ENCODE measurements at places on chromosomes 4 and X. TPM values are rescaled to one million over a fixed set of nuclear protein-coding genes. Genes with fewer than 3 reads are reported as not detected.

DNA sequence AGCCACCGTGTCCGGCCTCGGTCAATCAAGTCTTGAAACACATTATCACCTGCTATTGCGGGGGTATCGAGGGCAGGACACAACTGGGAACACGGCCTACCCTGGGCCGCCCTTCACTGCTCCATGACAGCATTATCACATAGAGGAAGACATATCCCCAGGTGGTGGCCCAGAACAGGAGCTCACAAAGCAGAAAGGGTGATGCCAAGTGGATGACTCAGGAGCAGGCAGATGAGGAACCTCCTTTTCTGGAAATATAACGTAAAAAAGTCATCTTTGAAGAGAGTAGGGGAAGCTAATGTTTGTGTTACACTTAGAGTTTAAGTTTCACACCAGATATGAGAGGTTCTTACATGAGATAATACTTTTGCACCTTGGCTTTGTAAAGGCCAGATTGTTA lies 5.3 kb upstream of the SUPT20HL1 start:
- DNase-seq: no peak

DNA sequence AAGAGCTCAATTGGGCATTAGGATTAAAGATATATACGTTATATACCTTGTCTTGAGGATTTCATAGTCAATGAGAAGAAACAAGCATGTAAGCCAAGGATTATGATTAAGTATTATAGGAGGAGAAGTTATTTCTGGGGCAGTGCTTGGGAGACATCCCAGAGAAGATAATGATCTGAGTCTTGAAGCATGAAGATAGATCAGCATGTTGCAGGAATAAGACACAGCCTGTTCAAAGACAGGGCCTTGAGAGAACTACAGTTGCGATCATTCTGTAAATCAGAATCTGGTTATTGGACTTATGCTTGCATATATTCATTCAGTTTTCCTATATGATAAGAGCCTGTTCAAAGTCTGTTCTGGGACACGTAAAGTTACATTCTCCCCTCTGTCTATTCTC lies 862.2 kb upstream of the FTHL17 start:
- no peak for DNase-seq

- peak; percentile 41 for DNase-seq
These were observed at the start of gene STOX2 for GRCh38 chr4:183905081-183905592. Gene STOX2, plus strand, starts transcription at chr4:183905307. Its CDS starts 1,484 bp downstream, at chr4:183906791.

DNA sequence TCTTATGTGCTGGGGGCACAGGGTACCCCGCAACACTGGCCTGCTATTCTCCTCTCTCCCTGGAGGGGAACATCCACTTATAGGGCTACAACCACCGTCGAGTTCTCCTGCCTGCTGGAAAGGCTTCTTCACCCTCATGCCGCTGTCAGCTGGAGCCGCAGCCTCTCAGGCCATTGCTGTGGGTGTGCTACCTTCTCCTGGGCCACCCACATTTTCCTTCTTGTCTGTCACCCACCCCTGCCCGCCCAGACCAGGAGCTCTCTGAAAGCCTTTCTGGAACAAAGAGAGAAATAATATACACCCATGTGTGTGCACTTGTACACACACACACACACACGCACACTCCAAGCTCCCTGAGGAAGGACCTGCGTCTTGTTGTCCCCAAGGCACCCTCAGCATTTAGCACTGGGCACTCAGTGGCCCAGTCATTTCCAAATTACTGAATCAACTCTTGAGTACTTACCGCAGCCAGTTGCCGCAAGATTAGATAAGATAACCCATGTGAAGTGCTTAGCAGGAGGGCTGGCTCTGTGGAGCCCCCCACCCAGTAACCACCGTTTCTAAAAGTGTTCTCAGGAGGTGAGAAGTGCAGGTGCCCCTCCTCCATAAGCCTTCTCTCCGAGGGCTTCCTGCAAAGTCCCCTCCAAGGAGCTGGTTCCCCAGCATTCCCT lies 50.2 kb downstream of the CPZ start:
- no peak for DNase-seq

GRCh38 chr4:164138521-164138920 lies 615.4 kb upstream of the SMIM31 start:
- no peak for DNase-seq

GRCh38 chrX:636981-637659 lies 6.5 kb downstream of the SHOX start:
- no peak for DNase-seq

GRCh38 chr4:149676076-149676475 lies 139.6 kb downstream of the IQCM start:
- DNase-seq: no peak

DNA sequence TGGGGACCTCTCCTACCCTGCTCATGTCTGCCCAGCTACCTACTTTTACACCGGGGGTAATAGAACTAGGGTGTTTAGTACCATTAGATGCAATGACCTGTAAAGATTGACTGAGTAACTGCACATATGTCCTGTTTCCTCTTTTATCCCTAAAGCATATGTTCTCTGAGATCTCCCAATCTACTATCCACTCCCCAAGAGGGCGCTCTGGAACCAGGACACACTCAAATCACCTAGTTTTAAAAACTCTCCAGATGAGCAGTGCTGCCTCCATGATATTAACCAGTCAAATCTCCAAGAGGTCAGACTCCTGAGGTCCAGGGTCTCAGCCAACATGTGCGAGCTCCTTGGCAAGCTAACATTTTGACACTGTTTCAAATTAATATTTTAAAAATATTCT lies 87.0 kb upstream of the TSPAN5 start:
- DNase-seq: no peak

- no peak for DNase-seq
These were observed 16.6 kb downstream of the AMER1 start for GRCh38 chrX:64188901-64189300.

DNA sequence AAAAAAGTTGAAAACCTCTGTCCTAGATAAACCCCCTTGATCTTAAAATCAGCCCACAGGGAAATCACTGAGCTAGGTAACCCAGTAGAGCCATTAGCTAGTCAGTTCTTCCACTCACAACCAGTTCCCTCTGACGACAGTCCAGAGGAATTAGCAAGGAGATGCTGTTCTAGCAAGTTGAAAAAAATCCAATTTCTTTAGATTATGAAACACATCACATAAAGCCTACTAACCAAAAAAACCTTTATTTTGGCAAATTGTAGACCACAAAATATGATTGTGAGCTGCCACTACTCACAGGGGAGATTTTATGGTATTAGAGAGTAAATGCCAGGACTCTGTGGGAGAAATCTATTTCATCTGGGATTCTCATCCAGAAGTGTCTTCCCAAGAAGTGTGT lies 22.6 kb downstream of the ADAMTS3 start:
- DNase-seq: no peak

GRCh38 chrX:103913356-103914020 lies 48.9 kb upstream of the TMSB15B start:
- DNase-seq: no peak

DNA sequence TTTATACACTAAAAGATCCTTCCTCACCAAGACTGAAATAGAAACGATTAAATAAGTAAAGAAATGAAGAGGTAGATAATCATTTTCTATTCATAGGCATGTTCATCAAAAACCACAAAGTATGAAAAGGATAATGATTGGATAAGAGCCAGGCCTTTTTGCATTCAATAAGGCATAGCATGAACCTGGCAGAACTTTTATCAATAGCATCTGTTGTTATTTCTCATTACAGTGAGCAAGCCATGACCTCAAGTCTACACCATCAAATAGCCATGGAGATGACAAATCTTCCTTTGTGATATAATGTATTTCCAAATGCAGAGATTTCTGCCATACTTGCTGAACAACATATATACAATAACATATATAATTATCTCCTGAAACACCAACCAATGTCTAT lies 206.0 kb upstream of the SLC7A11 start:
- DNase-seq: no peak

DNA sequence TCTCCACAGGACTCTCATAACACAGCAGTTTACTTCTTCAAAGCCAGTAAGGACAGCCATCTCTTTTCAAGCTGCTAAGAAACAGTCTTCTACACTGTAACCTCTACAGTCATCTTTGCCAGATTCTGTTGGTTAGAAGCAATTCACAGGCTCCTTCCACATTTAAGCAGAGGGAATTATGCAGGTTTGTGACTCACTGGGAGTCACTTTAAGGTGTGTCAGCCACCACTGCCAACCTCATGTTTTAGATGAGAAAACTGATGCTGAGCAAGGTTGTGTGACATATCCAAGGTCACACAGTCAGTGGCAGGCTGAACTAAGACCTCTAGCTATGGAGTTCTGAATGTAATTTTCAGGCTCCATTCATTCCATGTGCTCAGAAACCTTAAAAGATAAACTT lies 143.5 kb downstream of the QDPR start:
- DNase-seq: no peak

DNA sequence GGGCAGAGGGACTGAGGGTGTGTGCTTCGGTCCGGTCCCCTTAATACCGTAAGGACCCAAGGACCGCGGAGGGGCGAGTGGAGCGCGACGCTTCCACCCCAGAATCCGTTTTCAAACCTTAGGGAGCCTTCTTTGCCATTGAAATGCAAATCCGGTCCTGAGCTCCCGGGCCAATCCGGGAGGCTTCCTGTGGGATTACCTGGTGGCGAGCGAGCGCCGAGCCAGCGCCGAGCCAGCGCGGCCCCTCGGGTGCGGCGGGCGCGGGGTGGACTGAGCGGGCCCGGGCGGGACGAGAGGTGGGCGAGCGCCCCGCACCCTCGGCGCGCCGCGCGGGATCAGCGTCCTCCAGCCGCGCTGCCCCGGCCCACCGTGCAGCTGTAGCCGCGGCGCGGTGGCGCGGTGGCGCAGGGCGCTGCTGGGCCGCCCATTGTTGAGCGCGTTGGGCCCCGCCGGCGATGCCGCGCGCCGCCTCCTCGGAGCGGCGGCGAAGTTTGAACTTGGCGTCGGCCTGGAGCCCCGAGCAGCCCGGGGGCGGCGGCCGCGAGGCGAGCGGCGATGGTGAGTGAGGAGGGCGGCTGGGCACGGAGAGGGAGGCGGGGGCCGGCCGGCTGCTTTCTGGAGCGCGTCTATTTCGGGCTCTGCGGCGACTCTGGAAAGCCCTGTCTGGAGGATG lies 208.7 kb downstream of the SOWAHB start:
- peak; percentile 49 for DNase-seq

DNA sequence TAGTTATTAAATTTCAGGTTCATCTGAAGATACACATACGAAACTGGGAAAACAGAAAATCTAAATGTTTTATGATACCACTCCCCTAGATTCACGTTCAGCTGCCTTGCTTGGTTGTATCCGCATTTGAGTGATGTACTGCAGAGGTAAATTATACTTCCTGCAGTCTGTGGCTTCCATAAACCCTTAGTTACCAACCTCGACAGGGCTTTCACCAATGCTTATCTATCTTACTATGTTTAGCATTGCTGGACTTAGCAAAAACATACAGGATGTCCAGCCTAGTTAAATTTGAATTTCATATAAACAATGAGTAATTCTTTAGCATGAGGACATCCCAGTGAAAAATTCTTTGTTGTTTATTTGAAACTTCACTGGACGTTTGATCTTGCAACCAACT lies 108.8 kb downstream of the TMA16 start:
- no peak for DNase-seq

- DNase-seq: no peak
These were observed 541.2 kb upstream of the MAGEB18 start for GRCh38 chrX:25596921-25597320.

DNA sequence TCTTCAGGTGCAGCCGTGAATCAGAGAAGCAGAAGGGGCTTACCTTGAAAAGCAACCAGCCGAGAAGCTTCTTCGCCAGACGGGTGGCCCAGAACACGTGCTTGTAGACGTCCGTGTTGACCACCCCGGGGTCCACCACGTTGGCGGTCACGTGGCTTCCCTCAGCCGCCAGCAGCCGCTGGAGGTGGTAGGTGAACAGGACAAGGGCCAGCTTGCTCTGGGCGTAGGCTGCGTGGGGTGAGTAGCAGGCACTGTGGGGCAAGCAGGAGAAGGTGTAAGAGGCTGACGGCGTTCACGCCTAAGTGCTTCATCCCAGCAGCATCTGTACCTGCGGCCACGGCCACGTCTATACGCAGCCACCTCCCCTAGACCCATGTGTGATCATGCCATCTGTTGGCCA lies 257.8 kb downstream of the DHRSX start:
- DNase-seq: no peak

- no peak for DNase-seq
These were observed 120.1 kb downstream of the MANBA start for GRCh38 chr4:102640669-102641068.

DNA sequence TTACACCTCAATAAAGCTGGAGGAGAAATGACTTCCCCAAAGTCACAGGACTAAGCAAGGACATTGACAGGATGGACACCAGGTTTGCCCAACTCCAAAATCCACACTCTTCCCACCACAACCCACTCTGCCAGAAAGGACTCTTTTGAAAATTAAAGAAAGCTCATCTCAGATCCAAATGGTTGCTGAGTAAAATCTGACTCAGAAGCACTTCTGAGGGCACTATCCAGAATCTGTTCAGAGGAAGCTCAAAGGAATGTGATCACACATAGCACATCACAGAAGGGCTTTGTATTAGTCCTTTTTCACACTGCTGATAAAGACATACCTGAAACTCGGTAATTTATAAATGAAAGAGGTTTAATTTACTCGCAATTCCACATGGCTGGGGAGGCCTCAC lies 155.5 kb downstream of the RAB28 start:
- no peak for DNase-seq

- no peak for DNase-seq
These were observed 58.6 kb upstream of the USP9X start for GRCh38 chrX:41026702-41027078.

GRCh38 chr4:15681067-15681371 lies 608 bp upstream of the FAM200B start:
- DNase-seq: no peak

DNA sequence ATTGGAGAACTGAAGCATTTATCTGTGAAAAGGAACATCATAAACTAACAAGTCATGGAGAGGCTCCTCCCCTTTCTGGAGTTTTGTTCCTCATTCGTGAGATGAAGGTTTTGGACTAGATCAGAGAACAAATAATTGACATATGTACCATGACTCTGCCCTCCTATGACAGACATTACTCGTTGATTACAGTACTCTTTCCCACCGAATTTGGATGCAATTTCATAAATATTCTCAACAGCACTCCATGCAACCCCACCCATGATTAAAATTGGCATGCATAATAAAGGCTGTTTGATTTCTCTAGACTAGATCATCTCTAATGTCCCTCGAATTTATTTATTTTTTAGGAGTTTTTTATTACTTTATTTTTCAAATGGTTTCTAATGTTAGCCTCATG lies 258.9 kb upstream of the LDB2 start:
- no peak for DNase-seq

- no peak for DNase-seq
These were observed 331.4 kb downstream of the RAPGEF2 start for GRCh38 chr4:159434114-159434870.

ANTXR2 gene
- total RNA-seq: 182 TPM

NPY5R gene
- total RNA-seq: not detected

FAM90A26 gene
- not detected for total RNA-seq

HOPX gene
- total RNA-seq: 37.4 TPM

DGAT2L6 gene
- total RNA-seq: not detected

CSN1S1 gene
- not detected for total RNA-seq

MAGEB1 gene
- total RNA-seq: not detected

ARHGAP36 gene
- total RNA-seq: not detected

MMGT1 gene
- 24.4 TPM for total RNA-seq

CBLL2 gene
- total RNA-seq: not detected

LANCL3 gene
- not detected for total RNA-seq

MAGEA2 gene
- not detected for total RNA-seq
